Stimulated activated CD4-positive, alpha-beta T cell treated with anti-CD3 and anti-CD28 coated beads, Interleukin-2, amount 100 ng/mL, for 48 hours (primary cell): ENCODE measurements at places on chromosomes 13 and 19.

DNA sequence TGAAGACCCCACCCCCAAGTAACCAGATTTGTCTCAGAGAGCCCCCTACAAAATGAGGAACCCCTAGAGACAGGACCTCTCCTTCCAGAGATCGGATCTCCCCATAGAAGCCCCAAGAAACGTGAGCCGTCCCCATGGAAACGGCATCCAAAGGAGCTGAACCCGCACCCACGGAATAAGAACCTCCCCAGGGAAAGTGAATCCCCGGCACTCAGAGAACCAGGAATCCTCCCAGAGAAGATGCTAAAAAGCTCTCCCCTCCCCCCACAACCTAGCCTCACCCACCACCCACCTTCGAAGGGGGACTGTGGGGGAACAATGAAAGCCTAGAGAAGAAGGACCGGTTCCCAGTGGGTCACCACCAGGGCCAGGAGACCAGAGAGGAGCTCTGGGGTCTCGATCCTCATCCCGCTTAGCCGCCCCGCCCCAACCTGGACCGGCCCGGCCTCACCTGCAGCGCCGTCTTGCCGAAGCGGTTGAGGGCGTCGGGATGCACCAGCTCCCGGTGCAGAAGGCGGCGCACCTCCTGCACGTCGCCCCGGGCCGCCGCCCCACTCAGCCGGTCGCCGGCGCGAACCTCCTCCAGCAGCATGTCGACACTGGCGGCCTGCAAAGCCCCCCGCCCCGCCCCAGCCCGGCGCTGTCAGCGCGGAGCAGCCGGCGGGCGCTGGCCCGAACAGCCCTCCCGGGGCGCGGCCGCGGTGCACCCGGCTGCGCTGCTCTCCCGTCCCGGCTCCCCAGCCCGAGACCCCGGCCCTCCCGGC is 535 bp downstream of the CDKN2D start:
- DNase-seq: no peak

- DNase-seq: no peak
These were observed 59.1 kb upstream of the TNFRSF19 start for GRCh38 chr13:23510979-23511735.

- DNase-seq: no peak
These were observed 13.5 kb downstream of the DPF1 start for GRCh38 chr19:38210458-38210987.

DNA sequence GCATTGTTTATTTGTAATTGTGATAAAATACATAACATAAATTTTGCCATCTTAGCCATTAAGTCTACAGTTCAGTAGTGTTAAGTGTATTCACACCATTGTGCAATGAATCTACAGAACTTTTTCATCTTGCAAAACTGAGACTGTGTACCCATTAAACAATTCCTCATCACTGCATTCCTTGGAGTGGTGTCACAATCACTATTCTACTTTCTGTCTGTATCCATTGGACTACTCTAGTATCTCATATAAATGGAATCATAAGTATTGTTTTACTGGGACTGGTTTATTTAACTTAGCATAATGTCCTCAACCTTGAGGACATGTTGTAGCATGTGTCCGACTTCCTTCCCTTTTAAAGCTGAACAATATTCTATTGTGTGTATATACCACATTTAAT is 36.8 kb downstream of the UFM1 start:
- no peak for DNase-seq

DNA sequence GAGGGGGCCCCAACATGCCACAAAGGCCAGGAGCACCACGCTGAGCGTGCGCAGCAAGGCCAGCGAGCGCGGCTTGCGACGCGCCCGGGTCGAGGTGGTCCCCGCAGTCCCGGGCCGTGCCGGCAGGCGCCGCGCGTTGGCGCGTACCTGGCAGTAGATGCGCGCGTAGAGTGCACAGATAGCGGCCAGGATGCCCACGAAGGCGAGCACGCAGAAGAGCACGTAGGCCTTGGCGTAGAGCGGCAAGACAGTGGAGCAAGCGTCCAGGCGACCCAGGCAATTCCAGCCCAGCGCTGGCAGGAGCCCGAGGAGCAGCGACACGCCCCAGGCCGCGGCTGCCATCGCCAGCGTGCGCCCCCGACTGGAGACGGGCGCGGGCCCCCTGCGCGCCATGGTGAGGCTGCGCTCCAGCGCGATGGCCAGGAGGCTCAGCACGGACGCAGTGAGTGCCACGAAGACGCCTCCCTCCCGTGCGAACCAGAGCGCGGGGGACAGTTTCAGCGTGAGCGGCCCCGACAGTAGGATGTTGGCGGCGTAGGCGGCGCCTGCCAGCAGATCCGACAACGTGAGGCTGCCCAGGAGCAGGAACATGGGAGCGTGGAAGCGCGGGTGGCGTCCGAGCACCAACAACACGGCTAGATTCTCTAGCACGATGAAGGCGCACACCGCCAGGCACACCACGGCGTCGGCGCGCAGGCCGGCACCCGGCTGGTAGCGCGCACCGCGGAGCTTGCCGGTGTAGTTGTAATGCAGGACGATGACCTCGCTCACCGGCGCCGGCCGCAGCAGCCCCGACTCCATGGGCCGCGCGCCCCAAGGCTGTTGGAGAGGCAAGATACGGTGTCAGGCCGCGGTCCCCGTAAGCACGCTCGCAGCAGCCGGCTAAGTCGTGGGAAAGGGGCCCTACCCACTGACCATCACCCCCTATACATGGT is 2.8 kb downstream of the S1PR5 start:
- DNase-seq: no peak

DNA sequence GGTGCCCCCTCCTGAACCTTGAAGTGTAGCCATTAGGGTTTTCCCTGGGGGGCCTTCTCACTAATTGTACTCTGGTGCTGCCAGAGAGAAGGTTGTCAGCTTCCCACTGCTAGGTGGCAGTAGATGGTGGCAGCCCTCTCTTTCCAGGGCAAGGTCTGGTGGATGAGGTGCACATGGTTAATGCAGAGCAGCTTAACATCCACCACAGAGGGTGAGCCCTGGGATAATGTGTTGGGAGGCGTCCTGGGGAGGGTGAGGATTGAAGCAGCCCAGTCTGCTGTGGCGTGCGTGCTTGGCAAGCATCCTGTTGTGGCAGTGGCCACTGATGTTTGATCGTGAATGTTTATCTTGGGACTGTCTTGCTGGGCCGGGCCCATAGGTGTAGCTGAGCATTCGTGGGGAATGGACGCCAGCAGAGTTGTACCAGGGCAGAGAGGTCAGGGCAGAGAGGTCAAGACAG is 5.8 kb downstream of the EGLN2 start:
- DNase-seq: no peak
